Stimulated activated CD8-positive, alpha-beta memory T cell treated with anti-CD3 and anti-CD28 coated beads, Interleukin-15, amount 100 ng/mL, for 4 hours (primary cell): ENCODE measurements at places on chromosomes 4 and X.

GRCh38 chr4:176875446-176875930 is 82.8 kb upstream of the VEGFC start:
- DNase-seq, result no peak

- DNase-seq, result no peak
These were observed 19.3 kb upstream of the ABLIM2 start for GRCh38 chr4:8177956-8178355.

DNA sequence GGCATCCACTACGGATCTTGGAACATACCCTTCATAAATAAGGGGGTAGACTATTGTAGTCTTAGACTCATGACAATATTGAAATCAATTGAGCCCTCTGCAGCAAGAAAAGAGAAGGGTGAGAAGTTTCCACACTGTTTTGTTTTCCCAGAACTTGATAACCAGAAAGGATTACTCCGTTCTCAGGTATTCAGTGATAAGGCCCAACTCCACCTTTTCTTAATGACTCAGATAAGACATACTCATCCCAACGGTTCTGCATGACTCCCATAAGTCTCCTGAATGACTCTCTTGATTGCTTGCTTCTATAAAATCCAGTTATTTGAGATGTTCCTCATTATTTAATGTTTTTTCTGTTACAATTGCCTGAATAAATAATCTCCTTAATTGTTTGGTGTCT is 111.7 kb downstream of the PABPC4L start:
- DNase-seq, result no peak

GRCh38 chrX:21770631-21771321 is 12.9 kb upstream of the SMPX start:
- no peak for DNase-seq

GRCh38 chrX:132144061-132144460 is 16.2 kb upstream of the FRMD7 start:
- no peak for DNase-seq

GRCh38 chrX:125204681-125205132 is 115.0 kb upstream of the TEX13C start:
- DNase-seq, result no peak

DNA sequence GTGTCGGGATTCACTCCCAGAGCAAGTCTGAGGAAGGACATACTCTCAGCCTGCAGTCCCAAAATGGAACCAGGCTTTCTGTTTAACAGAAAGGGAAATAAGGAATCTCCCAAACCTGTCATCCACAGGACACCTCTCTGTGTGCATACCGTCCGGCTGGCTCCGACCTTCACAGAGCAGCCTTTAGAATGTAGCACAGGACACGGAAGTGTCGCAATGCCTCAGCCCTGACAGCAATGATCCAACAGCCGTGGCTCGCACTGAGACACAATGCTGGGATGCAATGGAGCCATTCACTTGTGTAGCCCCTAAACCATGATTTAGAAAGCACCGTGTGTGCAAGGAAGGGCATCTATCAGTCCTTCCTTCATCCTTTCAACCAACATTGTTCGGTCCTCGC is 15.5 kb upstream of the HELT start:
- no peak for DNase-seq

- no peak for DNase-seq
These were observed 78.6 kb upstream of the STS start for GRCh38 chrX:7068939-7069367.

- no peak for DNase-seq
These were observed 89.4 kb upstream of the MYOZ2 start for GRCh38 chr4:119046263-119046662.

DNA sequence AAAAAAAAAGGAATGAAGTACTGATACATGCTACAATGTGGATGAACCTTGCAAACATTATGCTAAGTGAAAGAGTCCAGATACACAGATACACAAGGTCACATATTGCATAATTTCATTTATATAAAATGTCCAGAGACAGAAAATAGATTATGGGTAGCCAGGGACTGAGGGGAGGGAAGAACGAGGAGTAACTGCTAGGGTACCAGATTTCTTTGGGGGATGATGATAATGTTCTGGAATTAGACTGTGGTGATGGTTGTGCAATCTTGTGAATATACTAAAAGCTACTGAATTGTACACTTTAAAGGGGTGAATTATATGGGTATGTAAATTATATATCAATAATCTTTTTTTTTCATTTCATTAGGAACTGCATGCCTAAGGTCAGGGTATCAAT is 20.8 kb upstream of the AP1AR start:
- no peak for DNase-seq

DNA sequence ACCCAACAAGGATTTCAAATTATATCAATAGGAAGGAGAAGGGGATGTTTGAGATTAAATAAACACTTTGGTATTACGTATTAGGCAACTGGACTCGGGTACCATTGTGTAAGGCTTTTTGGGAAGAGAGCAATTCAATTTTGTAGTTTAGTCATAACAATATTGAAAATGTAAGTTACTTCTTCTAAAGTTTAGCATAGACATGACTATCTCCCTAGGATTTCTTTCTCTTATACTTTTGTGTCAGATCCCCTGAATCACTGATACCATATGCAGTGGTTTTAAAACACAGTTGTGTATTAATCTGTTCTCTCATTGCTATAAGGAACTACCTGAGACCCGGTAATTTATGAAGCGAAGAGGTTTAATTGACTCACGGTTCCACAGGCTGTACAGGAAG is 123.8 kb upstream of the FAM9C start:
- DNase-seq, result no peak

GRCh38 chr4:186979961-186980745 is 256.5 kb upstream of the FAT1 start:
- no peak for DNase-seq
